ENCODE measurements at places on chromosomes 12 and 14. TPM values are rescaled to one million over a fixed set of nuclear protein-coding genes. Genes with fewer than 3 reads are reported as not detected.

Gene POTEG
- total RNA-seq = not detected

Gene GALNT9
- total RNA-seq = 10.9 TPM

Gene BDKRB2
- 10.6 TPM for total RNA-seq

Gene SMCO2
- not detected for total RNA-seq

Gene KCNH3
- 0.63 TPM for total RNA-seq

Gene SIRT4
- not detected for total RNA-seq

Gene NR4A1
- 74.9 TPM for total RNA-seq

Gene ZFHX2
- 0.72 TPM for total RNA-seq

Gene NEMP1
- total RNA-seq = 7.0 TPM

Gene CCDC175
- not detected for total RNA-seq

Gene M6PR
- 113 TPM for total RNA-seq

Gene CLEC4D
- 1.1 TPM for total RNA-seq

Gene SEL1L
- 74.0 TPM for total RNA-seq

GRCh38 chr14:60777856-60778578, 43.5 kb downstream of the MNAT1 start:
- no peak for DNase-seq

- DNase-seq = no peak
These were observed at the start of gene HOTAIR for GRCh38 chr12:53974084-53975063. Gene HOTAIR (minus strand): TSS chr12:53974954.

GRCh38 chr12:96912261-96912660, 5.2 kb downstream of the NEDD1 start:
- no peak for DNase-seq

GRCh38 chr12:46560874-46561273, 188.3 kb upstream of the SLC38A2 start:
- no peak for DNase-seq

DNA sequence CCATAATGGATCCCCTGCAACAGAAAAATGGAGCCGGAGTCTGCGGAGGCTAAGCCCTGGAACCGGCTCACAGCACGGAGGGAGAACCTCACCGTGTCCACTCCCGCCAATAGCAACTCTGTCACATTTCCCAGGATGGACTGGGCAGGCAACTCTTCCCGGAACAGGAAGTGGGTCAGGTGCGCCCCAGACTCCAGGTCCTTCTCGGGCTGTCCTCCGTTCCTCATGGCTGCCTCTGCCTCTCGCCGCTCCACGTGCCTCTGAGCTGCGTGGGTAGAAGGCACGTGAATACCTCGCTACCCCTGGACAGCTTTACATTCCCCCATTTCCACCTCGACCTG, 2.2 kb downstream of the CYP27B1 start:
- DNase-seq = no peak

DNA sequence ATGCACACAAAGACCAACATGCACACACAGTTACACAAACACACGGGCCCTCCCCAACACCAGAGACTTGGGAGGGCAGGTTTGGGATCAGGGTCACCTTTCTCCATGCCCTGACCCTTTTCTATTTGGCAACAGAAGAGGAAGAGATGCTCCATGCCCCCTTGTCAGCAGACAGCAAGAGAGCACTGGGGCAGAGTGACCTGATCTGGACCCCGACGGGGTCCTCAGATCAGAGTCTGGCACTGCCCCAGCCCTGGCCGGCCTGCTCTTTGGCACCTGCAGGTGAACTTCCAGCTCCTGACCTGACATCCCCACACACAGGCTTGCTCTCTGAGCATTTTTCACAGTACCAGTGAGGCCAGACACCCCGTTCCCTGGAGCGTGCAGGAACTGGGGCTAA, 21.4 kb downstream of the ADCY6 start:
- DNase-seq = no peak

- no peak for DNase-seq
These were observed 113.9 kb upstream of the DYRK2 start for GRCh38 chr12:67534681-67535080.

DNA sequence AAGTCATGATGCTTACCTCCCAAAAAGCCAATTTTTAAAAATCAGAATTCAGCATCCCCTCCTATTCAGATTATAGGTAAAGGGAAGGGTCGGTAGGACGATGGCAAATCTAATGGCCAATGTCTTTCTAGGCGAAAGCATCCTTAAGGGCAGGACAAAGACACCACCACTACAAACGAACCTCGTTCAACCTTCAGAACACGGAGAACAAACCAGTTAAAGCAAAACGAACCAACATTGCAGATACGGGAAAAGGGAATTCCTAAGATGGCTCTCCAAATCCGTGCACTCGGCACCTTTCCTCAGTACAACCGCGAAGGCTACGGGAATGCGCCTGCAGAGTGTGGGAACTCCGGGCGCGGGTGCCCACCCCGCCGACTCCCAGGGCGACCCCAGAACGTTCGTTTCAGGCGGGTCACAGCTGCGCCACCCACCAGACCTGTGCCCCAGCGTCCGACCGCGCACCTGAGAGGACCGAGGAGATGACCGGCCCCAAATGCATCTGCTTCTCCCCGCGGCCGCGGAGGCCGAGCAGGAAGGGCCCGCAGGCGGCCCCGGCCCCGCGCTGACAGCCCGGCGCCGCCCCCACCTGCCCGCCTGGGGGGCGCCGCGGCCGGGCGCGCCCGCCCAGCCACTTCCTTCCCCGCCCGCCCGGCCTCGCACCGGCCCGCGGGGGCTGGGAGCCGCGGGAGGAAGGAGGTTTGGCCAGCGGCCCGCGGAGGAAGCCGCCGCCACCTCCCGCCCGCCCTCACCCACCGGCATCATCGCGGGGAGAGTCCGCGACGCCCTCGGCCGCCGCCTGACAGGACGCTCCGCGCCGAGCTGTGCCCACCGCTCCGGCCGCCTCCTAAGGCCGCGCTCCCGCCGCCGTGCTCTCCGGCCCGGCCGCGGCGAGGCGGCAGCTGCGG, 578 bp downstream of the PPP1R13B start:
- no peak for DNase-seq

DNA sequence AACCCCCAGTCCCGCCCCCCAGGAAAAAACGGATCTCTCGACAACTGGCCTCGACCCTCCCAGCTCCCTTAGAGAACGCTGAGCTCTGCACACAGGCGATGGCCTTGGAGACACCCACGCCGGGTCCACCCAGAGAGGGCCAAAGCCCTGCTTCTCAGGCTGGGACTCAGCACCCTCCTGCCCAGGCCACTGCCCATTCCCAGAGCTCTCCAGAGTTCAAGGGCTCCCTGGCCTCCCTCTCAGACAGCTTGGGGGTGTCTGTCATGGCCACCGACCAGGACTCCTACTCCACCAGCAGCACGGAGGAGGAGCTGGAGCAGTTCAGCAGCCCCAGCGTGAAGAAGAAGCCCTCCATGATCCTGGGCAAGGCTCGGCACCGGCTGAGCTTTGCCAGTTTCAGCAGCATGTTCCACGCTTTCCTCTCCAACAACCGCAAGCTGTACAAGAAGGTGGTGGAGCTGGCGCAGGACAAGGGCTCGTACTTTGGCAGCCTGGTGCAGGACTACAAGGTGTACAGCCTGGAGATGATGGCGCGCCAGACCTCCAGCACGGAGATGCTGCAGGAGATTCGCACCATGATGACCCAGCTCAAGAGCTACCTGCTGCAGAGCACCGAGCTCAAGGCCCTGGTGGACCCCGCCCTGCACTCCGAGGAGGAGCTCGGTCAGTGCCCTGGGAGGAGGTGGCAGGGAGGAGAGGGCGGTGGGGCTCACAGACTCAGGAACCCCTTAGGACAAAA, 95.8 kb downstream of the LGMN start:
- DNase-seq = no peak

- no peak for DNase-seq
These were observed 25.6 kb downstream of the ALDH2 start for GRCh38 chr12:111792155-111792855.

DNA sequence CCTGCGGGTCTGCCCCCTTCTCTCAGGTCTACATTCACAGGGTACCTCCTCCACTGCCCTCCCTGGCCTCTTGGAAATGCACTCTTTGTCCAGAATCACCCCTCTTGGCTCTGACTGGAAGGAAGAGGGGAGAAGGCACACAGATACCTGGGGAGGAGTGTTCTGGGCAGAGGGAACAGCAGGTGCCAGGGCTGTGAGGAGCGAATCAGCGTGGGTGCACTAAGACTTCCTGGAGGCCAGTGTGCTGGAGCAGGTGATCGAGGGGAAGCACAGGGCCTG, 8.3 kb upstream of the TRAF3 start:
- no peak for DNase-seq

DNA sequence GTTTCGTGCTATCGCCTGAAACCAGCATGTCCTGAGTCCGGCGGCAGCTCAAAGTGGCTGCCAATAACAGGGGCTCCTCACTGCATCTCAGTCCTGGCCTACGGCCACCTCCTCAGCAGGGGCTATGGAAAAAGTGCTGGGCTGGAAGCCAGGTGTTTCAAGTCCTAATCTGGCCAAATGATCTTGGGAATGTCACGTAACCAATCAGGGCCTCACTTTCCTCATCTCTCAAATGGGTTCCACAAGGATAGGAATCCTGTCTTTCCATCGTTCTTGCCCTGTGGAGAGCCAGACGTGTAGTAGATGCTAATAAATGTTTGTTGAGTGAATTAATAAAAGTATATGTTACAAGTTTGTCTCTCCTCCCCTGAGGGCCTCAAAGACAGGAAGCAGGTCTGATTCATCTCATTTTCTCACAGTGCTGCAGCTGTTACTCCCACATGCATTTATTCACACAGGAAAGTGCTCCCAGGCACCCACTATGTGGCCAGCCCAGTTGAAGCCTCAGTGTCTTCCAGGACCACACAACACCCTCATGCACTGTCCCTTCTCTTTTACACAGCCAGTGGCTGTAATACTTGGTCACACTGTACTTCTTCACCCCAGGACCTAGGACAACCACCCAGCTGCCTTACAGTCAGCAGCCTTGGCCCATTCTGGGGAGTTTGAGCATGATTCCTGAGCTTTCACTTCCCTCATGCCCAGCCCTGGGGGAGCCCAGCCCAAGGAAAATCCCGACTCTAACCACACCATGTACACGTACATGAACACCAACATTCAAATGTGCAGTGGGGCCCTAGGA, 5.0 kb downstream of the CMKLR1 start:
- no peak for DNase-seq

- DNase-seq = no peak
These were observed 26.5 kb downstream of the ARL6IP4 start for GRCh38 chr12:123006977-123007376.

- no peak for DNase-seq
These were observed 6.5 kb downstream of the HOXC12 start for GRCh38 chr12:53961025-53961761.

DNA sequence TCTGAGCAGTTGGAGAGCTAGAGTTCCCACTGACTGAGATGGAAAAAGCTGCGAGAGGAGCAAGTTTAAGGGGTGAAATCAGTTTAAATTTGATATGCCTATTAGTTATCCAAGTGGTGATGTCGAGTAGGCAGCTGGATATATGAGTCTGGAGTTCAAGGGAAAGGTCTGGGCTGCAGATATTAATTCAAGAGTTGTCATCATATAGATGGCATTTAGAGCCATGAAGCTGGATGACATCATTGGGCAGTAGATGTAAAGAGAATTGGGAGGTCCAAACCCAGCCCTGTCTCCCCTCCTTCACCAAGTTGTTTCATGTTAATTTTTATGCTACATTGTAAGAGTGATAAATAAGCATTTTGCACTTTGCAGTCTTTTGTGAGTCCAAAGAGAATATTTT, 898.1 kb downstream of the GALC start:
- DNase-seq = no peak

DNA sequence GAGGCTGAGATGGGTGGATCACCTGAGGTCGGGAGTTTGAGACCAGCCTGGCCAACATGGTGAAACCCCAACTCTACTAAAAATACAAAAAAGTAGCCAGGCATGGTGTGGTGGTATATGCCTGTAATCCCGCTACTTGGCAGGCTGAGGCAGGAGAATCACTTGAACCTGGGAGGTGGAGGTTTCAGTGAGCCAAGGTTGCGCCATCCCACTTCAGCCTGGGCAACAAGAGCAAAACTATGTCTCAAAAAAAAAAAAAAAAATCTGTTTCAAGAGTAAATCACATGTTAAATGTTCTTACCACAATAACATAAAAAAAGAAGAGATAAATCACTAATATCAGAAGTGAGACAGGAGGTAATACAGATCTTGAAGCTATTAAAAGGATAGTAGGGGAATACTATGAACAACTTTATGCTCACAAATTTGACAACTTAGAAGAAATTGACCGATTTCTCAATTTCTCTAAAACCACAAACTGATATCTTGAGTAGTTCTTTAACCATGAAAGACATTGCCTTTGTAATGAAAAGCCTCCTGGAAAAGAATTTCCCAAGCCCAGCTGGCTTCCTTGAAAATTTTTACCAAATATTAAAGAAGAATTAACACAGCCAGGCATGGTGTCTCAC, 37.7 kb downstream of the TAOK3 start:
- no peak for DNase-seq

DNA sequence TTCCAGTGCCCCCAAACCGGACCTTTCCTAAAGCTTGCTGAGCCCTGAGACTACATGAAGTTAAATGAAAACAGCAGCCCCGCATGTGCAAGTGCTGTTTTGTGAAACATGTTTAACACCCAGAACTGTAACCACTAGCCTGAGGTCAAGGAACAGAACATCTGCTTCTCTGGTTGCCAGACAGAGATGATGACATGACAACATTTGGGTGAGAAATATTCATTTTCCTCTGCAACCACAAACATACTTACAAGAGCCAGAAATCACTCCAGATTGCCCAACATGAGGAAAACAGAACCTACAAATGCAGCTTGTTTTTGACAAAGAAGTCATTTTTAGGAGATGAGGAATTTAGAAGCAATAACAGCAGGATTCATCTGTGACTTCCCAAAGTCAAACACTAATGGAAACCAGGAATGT, 110.4 kb downstream of the BCAT1 start:
- DNase-seq = no peak

GRCh38 chr14:39181026-39181692, 6.1 kb downstream of the PNN start:
- DNase-seq = no peak

GRCh38 chr12:67758119-67758518, 109.6 kb downstream of the DYRK2 start:
- no peak for DNase-seq

GRCh38 chr14:69682621-69683263, 71.3 kb downstream of the SUSD6 start:
- no peak for DNase-seq

DNA sequence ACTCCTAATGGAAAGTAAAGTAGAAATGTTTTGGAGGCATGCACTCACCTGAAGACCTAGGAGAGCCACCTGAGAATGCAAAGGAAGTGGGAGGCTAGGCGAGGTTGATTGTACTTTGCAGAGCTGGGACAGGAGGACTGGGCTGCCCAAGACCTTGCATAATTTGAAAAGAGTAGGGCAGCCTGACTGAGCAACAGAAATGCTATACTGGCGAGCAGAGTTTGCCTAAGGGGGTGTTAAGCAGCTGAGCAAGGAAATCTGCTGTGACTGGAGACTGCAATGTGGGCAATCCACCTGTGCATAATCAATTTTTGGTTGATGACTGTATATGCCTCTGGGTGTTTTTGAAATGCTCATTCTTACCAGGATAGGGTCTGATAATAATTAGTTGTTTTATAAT, 834.1 kb downstream of the TRHDE start:
- no peak for DNase-seq

- DNase-seq = no peak
These were observed 2.6 kb downstream of the TMEM132D start for GRCh38 chr12:129901254-129901653.
